Hepatocyte (in vitro differentiated cells): ENCODE measurements at places on chromosomes 1 and 21. TPM values are rescaled to one million over a fixed set of nuclear protein-coding genes. Genes with fewer than 3 reads are reported as not detected.

Gene DLGAP3
- total RNA-seq, result 0.04 and 0.33 TPM in 2 replicates

Gene POU3F1
- total RNA-seq, result 1.0 TPM in 1 of 2 replicates, not detected in the other

Gene KIAA0040
- total RNA-seq, result 8.1 and 8.3 TPM in 2 replicates

Gene NOL9
- 21.6 and 25.1 TPM in 2 replicates for total RNA-seq

Gene ZNF683
- not detected in 2 replicates for total RNA-seq

Gene KCNQ4
- not detected in 2 replicates for total RNA-seq

Gene FAM78B
- total RNA-seq, result not detected in 2 replicates

Gene HMGN2
- total RNA-seq, result 214 and 215 TPM in 2 replicates

Gene DENND2D
- 7.3 and 7.6 TPM in 2 replicates for total RNA-seq

Gene PRDM16
- total RNA-seq, result 3.9 and 9.9 TPM in 2 replicates

Gene DISP3
- total RNA-seq, result 0.08 and 0.10 TPM in 2 replicates

Gene LRRC41
- total RNA-seq, result 84.4 and 104 TPM in 2 replicates

Gene ALX3
- 0.27 and 1.6 TPM in 2 replicates for total RNA-seq

Gene CR1L
- not detected in 2 replicates for total RNA-seq

Gene CLCA4
- 0.07 TPM in 1 of 2 replicates, not detected in the other for total RNA-seq

Gene ANGEL2
- total RNA-seq, result 34.8 and 36.8 TPM in 2 replicates

Gene IGFN1
- 0.04 and 3.1 TPM in 2 replicates for total RNA-seq

Gene JAM2
- total RNA-seq, result 1.5 and 1.8 TPM in 2 replicates

Gene KLHDC7A
- 2.3 and 2.4 TPM in 2 replicates for total RNA-seq

Gene TYW3
- total RNA-seq, result 0.04 and 0.33 TPM in 2 replicates

Gene LORICRIN
- total RNA-seq, result not detected in 2 replicates

Gene HSF2BP
- total RNA-seq, result 1.4 and 2.1 TPM in 2 replicates

Gene SNX7
- 43.3 and 76.1 TPM in 2 replicates for total RNA-seq

Gene RXFP4
- total RNA-seq, result 0.83 TPM in 1 of 2 replicates, not detected in the other

Gene TCHH
- not detected in 2 replicates for total RNA-seq

Gene F3
- 261 and 281 TPM in 2 replicates for total RNA-seq

Gene XPR1
- total RNA-seq, result 41.5 and 45.7 TPM in 2 replicates

Gene GPR157
- total RNA-seq, result 15.3 and 18.6 TPM in 2 replicates

Gene FCRLB
- 0.23 and 0.76 TPM in 2 replicates for total RNA-seq

Gene SERTAD4
- total RNA-seq, result 2.6 and 3.0 TPM in 2 replicates

Gene CNKSR1
- total RNA-seq, result 13.3 and 18.1 TPM in 2 replicates

Gene PIK3CD
- total RNA-seq, result 1.0 and 1.3 TPM in 2 replicates

Gene FRRS1
- total RNA-seq, result 26.8 and 31.3 TPM in 2 replicates

Gene ZNF695
- 1.5 TPM in 2 replicates for total RNA-seq

Gene HSD11B1
- 1.7 and 2.1 TPM in 2 replicates for total RNA-seq

Gene FBXO42
- 19.5 and 19.9 TPM in 2 replicates for total RNA-seq

Gene SFN
- 2.5 and 3.4 TPM in 2 replicates for total RNA-seq

Gene GPR37L1
- under 0.01 TPM in 1 of 2 replicates, not detected in the other for total RNA-seq

Gene OSCP1
- 5.8 and 9.3 TPM in 2 replicates for total RNA-seq

Gene S100A2
- 1.7 and 4.2 TPM in 2 replicates for total RNA-seq

Gene ACADM
- 79.5 and 88.5 TPM in 2 replicates for total RNA-seq

Gene GRIK1
- total RNA-seq, result 2.3 and 3.0 TPM in 2 replicates
